ENCODE measurements at places on chromosomes 5 and 9. TPM values are rescaled to one million over a fixed set of nuclear protein-coding genes. Genes with fewer than 3 reads are reported as not detected.

DNA sequence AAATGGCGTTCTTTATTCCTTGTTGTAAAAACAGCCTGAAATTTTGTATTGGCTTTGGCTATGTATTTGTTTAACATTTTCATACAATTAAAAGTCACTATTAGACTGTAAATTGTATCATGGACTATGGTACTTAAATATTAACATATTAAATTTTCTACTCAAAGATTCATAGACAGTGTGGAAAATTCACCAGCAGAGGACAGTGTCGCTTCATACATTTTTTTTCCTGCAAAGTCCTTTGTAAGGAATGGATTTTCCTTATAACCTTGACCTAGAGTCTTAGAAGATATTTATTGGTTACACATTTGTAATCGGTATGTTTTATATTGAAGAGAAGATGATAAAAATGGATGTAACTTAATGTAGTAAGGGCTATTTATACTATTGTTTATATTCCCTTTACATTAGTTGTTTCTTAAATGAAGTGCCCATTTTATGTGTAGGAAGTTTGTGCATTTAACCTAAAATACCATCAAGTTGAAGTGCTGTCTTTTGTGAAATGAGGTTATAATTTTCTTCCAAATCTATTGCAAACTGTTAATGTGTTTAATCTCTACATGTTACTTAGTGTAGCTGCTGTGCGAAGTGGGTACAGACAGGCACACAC is 150.1 kb downstream of the KDM4C start:
- peak; percentile 66 for DNase-seq

GRCh38 chr5:146041180-146041789 is 64.1 kb downstream of the PLAC8L1 start:
- DNase-seq: no peak

DNA sequence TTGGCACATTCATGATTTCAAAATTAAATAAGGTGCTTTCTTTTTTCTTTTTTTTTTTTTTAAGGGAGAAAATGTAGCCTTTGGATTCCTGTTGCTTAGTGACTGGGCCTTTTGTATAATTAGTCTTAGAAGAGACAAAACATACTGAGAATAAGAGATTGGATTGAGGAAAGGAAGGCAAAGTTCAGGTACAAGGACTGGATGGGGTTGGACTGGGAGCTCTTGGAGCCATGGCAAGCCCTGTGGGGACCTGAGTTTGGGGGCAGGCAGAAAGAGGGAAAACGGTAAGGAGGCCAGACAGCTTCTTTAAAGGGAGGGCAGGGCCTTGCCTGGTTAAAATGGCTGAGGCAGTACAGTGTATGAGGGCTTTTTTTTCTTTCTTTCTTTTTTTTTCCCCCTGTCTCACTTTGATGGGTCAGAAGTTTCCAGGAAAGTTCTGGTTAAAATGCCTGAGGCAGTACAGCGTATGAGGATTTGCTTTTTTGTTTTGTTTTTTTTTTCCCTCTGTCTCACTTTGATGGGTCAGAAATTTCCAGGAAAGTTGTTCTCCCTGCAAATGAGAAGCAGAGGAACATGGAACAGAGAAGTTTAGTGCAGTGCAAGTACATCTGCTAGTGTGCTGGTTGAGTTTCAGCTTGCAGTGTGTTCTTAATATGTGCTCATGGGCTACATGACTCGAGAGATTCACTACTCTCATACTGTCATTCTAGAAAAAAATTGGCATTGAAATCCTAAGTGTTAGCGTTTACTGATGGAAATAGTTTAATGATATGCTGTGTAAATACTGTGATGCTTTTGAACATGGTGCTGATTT is 16.8 kb downstream of the SNX18 start:
- no peak for DNase-seq

GRCh38 chr5:425714-426113 is 17.3 kb upstream of the EXOC3 start:
- peak; percentile 70 for DNase-seq

DNA sequence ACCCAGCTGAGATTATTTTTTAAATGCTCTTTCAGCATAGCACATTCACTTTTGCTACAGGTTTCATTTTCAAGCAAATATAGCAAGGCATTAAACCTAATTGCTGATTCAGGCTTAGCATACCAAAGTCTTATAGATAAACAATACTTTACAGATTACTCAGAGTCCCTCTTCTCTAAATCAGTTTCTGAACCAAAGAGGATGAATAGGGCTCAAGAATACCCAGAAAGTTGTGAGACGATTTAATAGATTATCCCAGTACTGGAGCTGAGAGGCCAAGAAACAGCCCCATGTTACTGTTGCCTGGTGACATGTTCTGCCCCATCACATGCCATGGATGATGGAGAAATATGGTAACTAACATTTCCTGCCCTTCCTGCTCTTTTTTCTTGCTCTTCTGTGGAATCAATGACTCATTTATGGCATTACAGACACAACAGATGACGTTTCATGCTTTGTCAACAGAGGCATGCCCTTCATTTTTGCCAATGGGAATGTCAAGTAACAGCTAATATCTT is 18.1 kb upstream of the SSBP2 start:
- peak; percentile 92 for DNase-seq

- no peak for DNase-seq
Measured at GRCh38 chr9:3931996-3932906, 367.6 kb downstream of the GLIS3 start.

GRCh38 chr9:92295240-92295790 is 1.8 kb upstream of the IARS1 start:
- no peak for DNase-seq

- no peak for DNase-seq
Measured at GRCh38 chr5:587403-587802, 24.7 kb upstream of the CEP72 start.

DNA sequence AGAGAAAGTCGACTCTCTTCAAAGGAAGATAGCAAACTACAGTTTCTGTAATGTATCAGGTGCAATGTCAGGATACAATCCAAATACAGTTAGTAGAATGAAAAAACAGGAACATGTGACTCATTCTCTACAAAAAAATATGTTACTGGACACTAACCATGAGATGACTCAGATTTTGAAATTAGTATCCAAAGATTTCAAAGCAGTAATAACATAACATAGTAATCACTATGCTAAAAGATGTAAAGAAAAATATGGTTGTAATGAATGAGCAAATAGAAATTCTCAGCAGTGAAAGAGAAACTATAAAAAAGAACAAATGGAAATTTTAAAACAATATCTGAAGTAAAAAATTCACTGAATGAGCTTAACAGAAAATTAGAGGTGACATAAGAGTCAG is 42.3 kb downstream of the SHOC1 start:
- DNase-seq: no peak

DNA sequence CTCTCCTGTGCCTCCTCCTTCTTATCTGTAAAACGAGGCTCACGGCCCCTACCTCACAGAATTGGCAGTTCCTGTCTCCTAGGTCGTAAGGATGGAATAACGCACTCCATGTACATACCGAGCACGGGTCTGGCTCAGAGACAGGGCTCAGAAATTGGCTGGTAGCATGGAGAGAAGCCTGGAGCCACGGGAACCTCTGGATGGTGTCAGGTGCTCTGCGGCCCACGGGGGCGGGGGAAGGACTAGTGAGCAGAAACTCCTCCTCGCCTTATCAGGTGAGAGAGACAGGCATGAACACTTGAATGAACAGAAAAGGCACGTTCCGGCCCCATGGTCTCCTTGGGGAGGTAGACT is 15.4 kb upstream of the C5orf47 start:
- no peak for DNase-seq

DNA sequence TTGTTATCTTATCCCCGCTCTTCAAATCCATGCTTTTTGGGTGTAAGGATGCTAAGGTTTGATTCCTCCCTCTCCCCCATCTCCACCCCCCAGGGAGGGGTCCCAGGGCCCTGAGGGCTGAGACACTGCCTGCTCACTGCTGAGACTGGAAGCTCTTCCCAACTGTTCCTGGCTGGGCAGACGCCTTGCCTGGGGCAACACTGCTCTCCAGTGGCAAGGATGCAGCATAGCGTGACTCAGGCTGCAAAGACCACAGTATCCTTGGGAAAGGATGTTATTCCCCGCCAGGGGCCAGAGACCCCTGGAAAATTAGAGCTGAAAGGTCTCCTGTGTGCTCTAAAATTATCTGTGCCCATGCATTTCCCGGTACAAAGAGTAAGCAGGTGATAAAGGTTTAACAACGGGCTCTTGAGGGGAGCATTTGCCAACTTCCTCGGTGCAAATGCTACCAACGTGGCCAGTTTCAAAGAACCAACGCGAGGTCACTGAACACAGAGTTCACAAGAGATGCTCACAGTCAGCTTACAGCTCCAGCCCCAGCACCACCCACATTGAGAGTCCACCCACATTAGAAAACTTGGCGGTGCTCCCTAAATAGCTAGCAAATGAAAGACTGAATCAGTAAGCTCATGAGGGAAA is 271.9 kb downstream of the NSG2 start:
- DNase-seq: peak; percentile 60

- no peak for DNase-seq
Measured at GRCh38 chr9:16485575-16486321, 384.7 kb downstream of the BNC2 start.

- DNase-seq: no peak
Measured at GRCh38 chr9:37148181-37148580, 27.8 kb downstream of the ZCCHC7 start.

DNA sequence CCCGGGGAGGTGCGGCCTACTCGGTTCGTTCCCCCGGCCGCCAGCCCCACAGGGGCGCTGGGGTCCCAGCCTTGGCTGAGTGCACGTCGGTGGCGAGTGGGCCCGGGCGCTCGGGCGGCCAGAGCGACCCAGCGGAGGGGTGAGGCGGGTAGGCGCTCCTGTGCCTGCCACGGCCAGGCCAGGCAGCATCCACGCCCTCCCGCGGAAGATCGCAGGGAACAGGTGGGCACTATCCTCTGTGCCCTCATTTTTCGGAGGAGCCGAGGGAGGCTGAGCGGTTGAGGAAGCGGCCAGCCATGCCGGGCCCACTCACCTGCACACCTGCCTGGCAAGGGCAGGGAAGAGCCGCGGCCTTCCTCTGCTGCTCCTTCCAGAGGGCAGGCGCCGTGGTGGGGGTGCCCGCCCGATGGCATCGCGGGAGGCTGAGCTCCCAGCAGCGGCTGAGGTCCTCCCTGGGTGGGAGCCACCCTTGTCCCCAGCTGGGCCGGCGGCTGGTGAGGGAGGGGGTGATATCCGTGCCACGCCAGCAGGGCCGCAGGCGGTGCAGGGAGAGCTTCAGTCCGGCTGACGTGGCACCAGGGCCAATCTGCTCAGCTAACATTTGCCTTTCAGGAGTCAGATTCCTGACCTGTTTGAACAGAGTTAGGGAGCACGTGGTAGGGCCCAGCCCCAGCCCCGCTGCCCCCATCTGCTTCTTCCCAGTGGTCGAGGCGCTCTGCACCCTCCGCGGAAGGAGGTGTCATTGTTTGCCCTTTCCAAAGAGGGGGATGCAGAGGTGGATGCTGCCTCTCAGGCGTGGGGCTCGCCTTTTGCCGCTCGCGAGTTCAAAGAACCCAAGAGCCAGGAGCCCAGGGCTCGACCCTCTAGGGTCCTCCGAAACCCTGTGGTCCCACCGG is 1.6 kb upstream of the SEC16A start:
- DNase-seq: no peak

GRCh38 chr9:114861922-114862605 is 56.2 kb upstream of the TNFSF15 start:
- DNase-seq: peak; percentile 72

The GPR151 gene
- not detected for total RNA-seq

The SLC6A19 gene
- not detected for total RNA-seq

The GPR21 gene
- total RNA-seq: 0.68 TPM

The EXOSC2 gene
- total RNA-seq: 31.9 TPM

The UBE2QL1 gene
- total RNA-seq: 0.05 TPM

The CAMSAP1 gene
- 20.1 TPM for total RNA-seq

The SLC22A4 gene
- total RNA-seq: 4.7 TPM

The ARHGEF39 gene
- 3.1 TPM for total RNA-seq

The CDC25C gene
- 2.4 TPM for total RNA-seq

The HAVCR1 gene
- total RNA-seq: 1.0 TPM

The TRPM3 gene
- 1.4 TPM for total RNA-seq

The CDKN2A gene
- 1.0 TPM for total RNA-seq

The REXO4 gene
- total RNA-seq: 16.2 TPM

The SH3RF2 gene
- 0.17 TPM for total RNA-seq

All from dermis blood vessel endothelial cell (primary cell).